Right ventricle myocardium inferior (tissue), 1 donor: ENCODE measurements at places on chromosomes 5 and 9. TPM values are rescaled to one million over a fixed set of nuclear protein-coding genes. Genes with fewer than 3 reads are reported as not detected.
A peak's percentile ranks its signal among the peaks of the same experiment; 100 is the strongest.

The LHX3 gene
- not detected for total RNA-seq

The NR4A3 gene
- total RNA-seq: 3.9 TPM

The TAF11L5 gene
- not detected for total RNA-seq

The SPEF2 gene
- 1.1 TPM for total RNA-seq

The PCDHB2 gene
- 1.7 TPM for total RNA-seq

The EXD3 gene
- total RNA-seq: 6.8 TPM

The RASGRF2 gene
- 5.9 TPM for total RNA-seq

DNA sequence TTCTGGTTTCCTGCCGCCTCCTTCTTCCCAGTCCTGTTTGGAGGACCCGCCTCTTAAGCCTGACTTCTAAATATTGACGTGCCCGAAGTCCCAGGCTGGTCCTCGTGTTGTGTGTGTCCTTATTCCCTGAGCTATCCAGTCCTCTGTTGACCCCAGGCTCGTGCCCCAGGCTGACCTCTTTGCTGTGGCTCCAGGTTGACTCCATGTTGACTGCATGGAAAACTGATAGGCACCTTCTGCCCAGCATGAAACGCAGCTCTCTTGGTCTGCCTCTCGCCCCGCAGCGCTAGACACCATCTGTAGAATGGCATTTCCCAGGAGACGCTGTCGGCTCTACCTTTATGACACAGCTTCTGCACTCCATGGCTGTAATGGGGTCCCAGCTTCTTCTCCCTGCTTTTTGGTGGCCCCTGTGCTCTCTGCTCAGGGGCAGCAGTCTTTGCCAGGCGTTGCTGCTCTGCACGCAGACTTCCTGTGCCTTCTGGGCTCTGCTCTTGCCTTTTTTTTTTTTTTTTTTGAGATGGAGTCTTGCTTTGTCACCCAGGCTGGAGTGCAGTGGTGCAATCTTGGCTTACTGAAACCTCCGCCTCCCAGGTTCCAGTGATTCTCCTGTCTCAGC is 28.4 kb downstream of the EHMT1 start:
- DNase-seq: no peak

DNA sequence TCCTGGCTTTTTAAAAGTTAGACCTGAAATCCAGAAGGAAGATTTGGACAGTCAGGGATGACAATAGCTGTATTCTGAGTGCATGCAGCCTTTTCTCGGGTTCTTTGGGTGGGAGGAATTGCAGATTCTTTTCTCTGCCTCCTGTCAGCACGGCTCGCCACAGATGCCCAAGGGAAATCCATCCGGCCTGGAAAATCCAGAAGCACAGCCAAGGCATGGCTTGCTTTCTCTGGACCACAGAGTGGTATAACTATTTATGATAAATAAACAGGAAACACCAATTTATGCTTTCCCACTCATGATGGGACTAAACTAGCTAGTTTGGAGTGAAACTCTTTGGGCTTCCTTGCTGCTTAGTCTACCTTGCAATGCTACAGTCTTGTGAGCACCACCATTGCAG is 59.1 kb downstream of the C9orf152 start:
- DNase-seq: no peak

GRCh38 chr5:67221487-67222242 is 25.1 kb upstream of the CD180 start:
- DNase-seq: peak; percentile 67

DNA sequence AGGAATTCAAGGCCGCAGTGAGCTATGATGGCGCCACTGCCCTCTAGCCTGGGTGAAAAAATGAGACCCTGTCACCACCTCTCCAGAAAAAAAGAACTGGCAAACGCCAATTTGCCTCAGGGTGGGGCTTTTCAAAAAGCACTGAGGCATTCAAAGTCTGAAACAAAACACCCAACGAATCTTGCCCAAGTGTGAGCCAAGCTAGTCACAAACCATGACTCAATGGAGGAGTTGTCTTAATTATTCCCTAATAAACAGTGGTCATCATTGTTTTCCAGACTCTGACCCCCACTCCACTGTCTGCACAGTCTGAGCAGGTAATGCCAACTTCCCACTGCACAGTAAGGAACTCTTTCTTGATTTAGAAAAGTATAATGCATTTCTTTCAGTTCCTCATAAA is 16.8 kb downstream of the FRMD3 start:
- DNase-seq: no peak

DNA sequence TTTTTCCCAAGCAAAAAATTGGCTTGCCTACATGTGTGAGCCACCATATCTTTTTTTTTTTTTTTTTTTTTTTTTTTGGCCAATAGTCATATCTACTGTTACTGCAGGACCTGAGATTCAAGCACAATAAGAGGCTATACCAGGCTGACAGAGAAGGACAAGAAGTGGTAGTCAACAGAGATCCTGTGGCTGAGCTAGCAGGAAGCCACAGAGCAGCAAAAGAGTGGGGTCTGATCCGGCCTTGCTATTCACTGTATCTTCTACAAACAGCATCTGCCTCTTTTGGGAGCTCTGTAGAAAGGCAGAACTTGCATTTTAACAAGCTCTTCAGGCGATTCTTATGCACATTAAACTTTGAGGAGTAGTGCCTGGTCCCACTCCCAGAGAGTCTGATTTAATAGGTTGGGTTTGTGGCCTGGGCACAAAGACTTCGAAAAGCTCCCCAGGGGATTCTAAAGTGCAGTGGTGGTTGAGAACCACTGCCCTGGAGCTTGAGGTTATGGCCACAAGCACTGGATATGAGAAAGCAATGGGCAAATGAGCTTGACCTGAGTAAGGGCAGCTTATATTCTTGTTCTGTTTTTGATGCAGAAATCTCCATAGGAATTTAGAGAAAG is 162.8 kb downstream of the PIK3R1 start:
- no peak for DNase-seq

DNA sequence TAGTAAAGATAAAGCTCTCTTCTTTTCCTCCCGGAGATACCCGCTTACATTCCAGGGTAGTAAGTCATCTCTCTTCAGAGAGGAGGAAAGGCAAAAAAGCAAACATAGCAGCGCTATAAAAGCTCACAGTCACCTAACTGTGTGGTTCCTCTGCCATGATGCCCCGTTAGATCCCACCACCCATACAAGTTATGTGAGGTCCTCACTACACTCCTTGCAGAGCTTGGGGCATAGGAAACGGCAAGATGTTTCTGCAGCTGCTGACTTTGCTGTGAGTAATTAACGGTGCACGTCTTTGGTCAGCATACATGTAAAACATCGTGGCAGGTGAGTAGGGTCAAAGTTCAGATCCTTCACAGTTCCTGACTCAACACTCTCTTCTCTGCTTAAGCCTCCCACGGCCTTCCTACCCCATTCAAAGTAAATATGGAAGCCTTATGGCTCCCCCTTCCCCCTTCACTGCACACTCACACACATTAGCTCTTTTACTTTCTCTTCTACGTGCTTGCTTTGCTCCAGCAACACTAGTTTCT is 218.9 kb downstream of the DIRAS2 start:
- DNase-seq: no peak

DNA sequence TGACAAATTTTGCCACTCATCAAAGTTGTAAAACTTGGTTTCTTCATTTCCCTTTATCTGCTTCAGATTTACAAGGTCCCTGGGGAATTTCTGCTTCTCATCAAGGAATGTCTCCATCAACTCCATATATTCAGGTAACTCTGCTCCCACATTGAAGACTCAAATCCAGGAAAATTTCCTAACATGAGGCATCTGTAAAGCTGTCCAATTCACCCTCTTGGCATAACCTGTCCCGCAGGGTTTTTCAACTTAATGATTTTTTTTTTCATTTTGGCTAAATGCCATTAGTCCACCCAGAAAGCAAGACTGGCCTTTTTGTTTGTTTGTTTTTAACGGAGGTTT is 50.2 kb upstream of the SLC30A5 start:
- no peak for DNase-seq

- no peak for DNase-seq
Measured at GRCh38 chr5:59840200-59840601, 53.3 kb downstream of the PDE4D start.

GRCh38 chr9:76266649-76267283 is 127.5 kb downstream of the RFK start:
- no peak for DNase-seq

- DNase-seq: no peak
Measured at GRCh38 chr9:33850267-33850629, 33.3 kb downstream of the UBE2R2 start.

GRCh38 chr9:130041648-130042405 is 1.2 kb downstream of the FNBP1 start:
- DNase-seq: no peak

- DNase-seq: no peak
Measured at GRCh38 chr9:20152151-20152725, 363.4 kb upstream of the SLC24A2 start.

- no peak for DNase-seq
Measured at GRCh38 chr5:14560091-14560595, 21.4 kb upstream of the OTULINL start.

GRCh38 chr5:113093558-113093957 is 117.0 kb downstream of the DCP2 start:
- DNase-seq: no peak

- DNase-seq: no peak
Measured at GRCh38 chr9:137174722-137175293, 3.0 kb upstream of the TMEM210 start.

GRCh38 chr9:68750786-68751185 is 45.7 kb downstream of the PIP5K1B start:
- DNase-seq: no peak

DNA sequence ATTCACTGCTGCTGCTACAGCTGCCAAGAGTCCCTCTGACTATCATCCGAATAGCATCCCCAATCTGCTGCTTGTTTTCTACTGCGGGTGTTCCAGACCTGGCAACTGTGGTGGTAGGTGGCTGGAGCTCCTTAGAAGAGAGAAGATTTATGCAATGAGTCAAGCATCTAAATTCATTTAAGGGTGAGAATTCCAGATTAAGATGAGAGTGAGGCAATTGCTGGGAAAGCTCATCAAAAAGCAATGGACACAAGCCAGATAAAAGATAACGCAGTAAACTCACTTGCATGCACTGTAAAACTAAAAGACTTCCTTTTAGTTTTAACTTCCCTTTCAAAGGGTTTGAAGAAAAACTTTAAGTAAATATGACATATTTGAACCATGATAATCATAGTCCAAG is 3.9 kb downstream of the PLK2 start:
- DNase-seq: no peak

DNA sequence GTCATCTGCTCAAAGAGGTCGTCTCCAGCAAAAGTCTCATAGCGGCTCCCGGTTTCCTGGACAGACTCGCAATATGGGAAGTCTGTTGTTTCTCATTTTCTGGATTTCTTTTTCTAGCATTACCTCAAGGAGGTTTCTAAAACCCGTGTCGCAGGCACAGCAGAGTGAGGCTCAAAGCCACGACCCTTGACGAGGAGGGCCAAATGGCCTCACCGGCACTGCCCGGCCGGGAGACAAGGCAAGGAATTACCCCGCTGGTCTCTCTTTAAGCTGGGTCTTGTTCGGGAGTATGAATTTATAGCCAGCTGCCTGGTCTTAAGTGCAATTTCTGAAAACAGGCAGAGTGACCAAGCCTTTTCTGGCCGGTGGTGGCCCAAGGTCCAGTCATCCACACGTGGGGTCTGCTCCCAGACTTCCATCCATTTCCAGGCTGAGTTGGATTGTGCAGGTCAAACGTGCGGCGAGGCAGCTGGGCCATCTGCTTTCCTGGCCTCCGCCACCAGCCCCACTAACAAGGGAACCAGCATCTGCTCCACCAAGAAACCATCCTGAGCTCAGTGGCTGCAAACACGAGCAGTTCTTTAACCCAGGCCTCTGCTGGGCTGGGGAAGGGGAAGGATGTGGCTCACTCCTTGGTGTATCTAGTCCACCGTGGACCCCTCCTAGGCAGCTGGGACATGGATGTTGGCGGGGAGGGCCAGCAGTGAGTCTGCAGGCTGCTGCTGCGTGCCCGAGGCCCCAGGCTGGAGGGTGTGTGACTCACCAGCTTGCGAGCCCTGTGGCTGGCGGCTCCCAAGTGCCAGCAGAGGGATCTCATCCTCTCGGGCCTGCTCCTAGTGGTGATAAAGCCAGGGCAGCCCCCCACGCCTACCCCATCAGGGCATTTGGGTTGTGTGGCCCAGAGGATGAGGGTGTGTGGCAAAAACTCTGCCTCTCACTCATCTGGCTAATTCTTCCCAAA is 55.6 kb upstream of the COL5A1 start:
- no peak for DNase-seq

GRCh38 chr9:76634356-76635054 is 129.7 kb upstream of the PCA3 start:
- DNase-seq: no peak

DNA sequence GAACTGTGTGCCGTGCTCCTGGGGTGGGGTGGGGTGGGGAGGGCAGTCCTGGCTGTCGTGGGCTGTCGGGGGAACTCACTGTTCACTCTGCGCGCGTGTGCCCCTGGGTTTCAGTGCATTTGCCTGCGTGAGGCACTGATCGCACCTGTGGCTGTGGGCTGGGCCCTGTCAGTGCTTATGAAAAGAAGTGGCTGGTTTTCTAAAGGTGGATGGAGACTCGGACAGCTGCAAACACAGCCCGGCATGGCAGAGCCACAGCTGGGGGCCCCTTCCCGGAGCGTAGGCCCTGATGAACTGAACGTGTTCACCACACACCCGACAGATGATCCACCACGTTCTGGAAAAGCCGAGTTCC is 42.7 kb downstream of the NKD2 start:
- peak; percentile 60 for DNase-seq

GRCh38 chr5:16521521-16522483 is 56.2 kb upstream of the ZNF622 start:
- DNase-seq: no peak

DNA sequence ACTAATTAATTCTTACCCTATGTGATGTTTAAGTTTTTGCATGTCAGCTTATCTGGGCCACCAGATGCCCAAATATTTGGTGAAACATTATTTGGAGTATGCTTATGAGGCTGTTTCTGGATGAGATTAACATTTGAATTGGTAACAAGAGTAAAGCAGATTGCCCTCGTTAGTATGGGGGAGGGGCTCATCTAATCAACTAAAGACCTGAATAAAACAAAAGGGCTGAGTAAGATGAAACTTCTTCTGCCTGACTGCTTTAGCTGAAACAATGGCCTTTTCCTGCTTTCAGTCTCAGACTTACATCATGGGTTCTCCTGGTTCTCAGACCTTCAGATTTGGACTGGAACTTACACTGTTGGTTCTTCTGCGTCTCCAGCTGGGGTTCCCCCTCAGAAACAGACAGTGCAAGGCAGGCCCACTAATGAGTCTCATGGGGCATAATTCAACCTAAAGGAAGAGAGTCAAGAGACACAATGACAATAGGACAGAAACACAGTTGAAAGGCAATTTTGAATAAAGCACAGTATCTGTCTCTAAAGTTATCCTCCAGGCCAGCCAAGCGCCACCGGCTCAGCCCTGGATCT is 288.4 kb downstream of the CAAP1 start:
- DNase-seq: no peak

DNA sequence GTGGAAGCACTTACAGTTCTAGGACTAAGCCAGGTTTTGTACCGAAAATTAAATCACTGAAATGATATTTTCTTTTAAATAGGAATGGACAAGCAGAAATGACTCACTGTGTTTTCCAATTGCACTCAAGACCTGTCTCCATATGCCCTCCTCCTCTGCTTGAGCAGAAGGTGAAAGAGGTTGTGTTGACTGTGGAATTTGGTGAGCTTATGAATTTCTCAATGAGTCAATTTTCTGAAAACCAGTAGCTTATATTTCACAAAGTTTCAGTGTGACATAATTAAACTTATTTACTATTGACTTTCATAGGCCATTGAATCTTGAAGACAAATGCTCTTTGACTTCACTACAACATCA is 249.9 kb downstream of the NPR3 start:
- DNase-seq: no peak
